ENCODE measurements at places on chromosomes 4 and X.

DNA sequence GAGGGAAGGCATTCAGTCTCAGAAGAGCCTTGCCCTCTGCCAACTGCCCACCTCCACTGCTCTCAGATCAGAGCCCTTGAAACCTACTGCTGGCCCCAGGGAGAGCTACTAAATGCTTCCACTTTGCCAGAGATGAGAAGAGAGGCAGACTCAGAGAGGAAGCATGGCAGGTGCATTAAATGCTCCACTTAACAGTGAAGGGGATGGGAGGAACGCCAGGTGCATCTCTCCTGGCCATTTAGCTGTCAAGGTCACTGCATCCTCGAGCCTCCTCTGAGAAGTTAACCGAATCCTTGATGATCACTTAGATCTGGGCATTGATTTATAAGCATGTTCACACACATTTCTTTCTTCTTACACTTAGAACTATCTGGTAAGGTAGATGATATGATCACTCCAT is 15.0 kb downstream of the TRPC5 start:
- DNase-seq, result no peak

DNA sequence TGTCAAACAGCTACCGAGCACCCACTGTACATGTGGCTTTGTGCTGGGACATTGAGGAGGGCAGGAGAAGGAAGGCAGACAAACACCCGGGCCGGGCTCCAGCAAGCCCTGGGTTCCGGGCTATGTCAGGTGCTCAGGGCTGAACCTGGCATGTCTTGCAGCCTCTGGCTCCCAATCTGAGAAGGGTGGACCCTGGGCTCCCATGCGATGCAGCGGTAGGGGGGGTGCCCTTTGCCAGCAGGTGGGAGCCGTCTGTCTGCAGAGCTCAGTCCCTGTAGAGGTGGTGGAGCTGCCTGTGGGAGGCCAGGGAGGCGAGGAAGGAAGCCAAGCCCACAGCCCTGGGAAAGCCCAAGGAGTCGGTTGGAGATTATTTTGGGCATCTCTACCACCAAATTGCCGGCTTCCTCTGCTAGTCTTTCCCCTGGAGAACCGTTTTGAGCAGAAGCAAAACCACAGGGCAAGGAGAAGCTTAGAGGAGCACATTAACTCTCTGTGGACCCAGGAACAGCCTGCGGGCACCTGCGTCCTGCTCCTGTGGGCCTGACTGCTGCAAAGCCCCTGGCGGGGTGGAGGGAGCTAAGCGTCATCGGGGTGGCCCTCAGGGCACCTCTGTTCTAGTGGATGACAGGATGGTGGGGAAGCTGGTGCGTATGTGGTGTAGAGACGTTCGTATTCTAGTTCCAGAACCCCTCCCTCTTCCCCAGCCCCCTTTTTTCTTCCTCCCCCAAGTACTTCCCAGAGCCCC is 10.3 kb downstream of the CPZ start:
- no peak for DNase-seq

DNA sequence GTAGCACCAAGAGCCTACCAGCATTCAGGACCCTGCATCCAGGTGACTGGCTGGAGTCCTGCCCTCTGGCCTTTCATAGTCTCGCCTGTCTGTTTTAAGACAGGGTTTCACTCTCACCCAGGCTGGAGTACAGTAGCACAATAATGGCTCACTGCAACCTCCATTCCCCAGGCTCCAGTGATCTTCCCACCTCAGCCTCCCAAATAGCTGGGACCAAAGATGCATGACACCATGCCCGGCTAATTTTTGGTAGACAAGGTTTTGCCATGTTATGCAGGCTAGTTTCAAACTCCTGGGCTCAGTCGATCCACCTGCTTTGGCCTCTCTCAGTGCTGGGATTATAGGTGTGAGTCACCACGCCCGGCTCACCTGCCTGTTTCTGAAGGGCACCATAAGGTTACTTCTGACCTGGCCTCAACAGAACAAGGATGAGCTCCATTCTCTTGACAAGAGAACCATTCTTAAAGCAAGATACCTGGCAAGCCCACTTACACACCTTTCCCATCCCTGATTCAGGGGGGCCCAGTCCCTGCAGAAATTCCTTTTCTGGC is 6.7 kb downstream of the RPS4X start:
- no peak for DNase-seq

DNA sequence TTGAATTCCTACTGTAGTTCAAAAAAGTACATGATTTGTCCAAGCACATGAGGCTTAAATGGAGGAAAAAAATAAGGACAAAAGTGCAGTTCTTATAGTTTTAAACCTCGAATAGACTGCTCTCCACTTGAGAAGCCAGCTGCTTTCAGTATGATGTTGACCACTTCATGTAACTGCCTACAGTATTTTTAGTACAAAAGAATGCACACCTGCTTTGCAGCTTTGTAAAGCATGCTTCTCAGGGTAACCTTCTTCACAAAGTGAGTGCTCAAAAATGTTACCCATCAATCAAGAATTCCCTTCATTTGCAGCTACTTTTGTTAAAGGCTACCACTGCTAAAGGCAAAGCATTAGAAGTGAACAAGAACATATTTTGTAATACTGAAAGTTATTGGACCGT is 83.4 kb upstream of the FAM47B start:
- DNase-seq, result no peak

DNA sequence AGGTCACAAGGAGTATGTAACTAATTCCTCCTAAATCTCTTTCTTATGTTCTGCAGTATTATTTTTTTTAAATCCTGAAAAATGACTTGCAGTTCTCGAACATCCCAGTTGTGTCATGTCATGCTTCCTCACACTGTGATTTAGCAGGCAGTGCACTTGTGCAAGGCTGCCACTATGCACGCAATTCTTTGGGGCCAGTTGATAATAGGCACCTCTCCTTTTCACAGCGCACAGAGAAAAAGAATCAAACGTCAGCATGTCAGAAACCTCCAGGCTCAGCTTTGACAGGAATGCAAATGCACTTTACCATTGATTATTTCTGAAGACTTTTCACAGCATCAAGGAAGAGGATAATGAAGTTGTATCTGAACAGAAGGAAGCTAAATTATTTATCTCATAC is 62.9 kb downstream of the FGF13 start:
- DNase-seq, result no peak

- no peak for DNase-seq
These were observed 124.4 kb downstream of the NBDY start for GRCh38 chrX:56853436-56853835.

GRCh38 chrX:120857240-120857639 is 18.4 kb downstream of the CT47B1 start:
- DNase-seq, result no peak

- DNase-seq, result no peak
These were observed 321.3 kb downstream of the TMA16 start for GRCh38 chr4:163815776-163816175.

DNA sequence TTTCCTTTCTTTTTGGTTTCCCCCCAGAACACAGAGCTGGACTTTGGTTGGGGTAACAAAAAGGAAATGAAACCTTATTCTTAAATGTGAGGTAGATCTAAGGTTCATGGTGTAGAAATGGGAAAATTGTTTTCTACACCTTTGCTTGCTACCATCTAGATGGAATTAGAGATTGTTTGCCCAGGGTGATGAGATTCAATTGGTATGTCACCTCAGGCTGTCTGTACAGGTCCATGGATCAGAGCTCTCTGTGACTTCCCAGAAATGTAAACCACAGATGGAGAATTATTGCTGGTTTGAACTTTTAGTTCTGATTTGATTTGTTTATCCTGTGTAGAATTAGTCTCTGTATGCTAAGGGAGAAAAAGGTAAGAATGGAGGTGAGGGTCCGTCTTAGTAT is 146.7 kb downstream of the PCDH7 start:
- DNase-seq, result no peak

GRCh38 chr4:70531981-70532380 is 13.6 kb downstream of the AMTN start:
- no peak for DNase-seq

GRCh38 chr4:82508806-82509428 is 52.9 kb downstream of the TMEM150C start:
- DNase-seq, result no peak

DNA sequence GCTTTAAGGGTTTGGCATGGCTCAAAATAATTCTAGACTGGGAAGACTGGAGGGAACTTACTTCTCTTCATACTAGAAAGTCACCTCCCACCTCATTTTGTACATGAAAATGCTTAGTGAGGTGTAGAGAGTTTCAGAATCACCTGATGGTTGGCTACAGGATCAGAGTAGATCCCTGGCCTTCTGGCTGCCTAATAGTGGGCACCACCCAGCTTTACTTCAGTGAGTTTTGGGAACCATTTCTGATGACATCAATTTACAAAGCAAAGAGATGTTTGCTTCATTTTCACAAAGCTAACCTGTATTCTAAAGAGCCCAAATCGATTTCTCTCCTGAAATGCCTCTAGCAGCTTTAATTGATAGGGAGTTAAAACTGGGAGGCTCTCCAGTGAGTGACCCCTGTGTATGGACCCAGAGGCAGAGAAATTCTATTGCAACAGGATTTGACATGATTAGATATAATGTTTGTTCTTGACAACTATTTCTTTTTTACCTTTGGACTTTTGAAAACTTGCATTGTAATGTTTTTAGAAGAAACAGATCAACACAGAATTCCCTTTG is 180.5 kb downstream of the PTTG2 start:
- no peak for DNase-seq

- no peak for DNase-seq
These were observed 364.4 kb upstream of the INTU start for GRCh38 chr4:127268367-127268766.

DNA sequence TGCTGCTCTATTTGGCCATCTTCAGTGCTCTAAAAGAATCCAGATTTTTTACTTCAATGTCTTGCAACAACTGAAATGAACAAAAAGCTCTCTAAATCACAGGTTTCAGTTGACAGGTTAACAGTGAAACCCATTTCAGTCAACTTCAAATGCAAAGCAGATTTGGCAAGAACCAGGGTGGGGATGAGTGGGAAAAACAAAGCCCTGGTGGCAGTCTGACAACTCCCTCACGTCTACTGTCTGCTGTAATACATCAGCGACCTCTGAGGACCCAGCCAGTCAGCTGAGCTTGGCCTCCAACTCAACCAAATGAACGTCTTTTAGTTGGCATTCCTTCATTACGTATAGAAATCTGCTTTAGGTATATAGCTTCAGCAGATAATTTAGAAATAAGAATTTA is 95.8 kb downstream of the COL25A1 start:
- no peak for DNase-seq

Data from thoracic aorta (tissue), 2 donors.